ENCODE measurements at places on chromosomes 3 and 15. TPM values are rescaled to one million over a fixed set of nuclear protein-coding genes. Genes with fewer than 3 reads are reported as not detected.

SERPINI2 gene
- not detected for total RNA-seq

MAGEL2 gene
- total RNA-seq = 7.6 TPM

GP5 gene
- total RNA-seq = 0.83 TPM

SLITRK3 gene
- 0.18 TPM for total RNA-seq

DNA sequence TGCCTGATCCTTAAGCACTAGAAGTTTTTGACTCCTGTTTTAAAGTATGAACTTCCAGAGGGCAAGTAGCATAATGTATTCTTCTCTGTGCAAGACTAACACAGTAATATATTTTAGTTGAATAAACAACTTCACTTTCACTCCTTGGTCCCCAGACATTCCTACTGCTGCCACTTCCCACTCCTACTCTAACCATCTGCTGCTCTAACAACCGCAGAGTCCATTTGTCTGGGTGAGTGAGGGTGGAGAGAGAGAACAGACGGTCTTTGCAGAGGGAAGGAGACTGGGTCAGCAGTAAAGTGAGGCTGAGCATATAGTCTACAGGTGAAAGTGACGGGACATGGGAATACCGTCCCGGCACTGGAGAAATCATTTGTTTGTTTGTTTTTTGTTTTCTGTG is 301.0 kb upstream of the SLCO3A1 start:
- DNase-seq = no peak

DNA sequence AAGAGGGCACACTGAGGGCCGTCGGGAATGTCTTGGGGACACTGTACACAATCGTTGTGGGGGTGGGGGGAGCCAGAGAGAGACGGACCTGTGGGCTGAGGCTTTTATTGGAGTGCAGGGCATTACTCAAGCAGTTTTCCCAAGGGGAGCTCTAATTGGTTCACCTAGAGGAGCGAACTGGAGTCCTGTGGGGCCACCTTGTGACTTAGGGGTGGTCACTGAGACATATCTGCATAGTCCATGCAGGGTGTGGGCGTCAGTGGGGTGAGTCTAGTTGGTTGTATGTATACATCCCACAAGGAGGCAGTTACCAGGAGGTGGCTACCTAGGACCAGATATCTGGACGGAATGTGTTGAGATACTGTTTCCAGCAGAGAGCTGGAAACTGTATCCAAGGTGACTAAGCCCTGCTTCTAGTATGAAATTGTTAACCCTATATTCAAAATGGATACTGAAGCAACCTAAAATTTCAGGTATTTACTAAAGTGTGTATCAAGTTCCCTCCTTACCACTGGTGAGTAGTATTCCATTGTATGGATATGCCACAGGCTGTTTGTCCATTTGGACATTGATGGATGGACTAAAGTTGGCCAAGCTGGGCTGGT is 2.6 kb upstream of the PIGZ start:
- no peak for DNase-seq

- DNase-seq = no peak
These were observed 304.4 kb downstream of the DOCK3 start for GRCh38 chr3:50978991-50979667.

All from cardiac muscle cell (in vitro differentiated cells and primary cell).